ENCODE measurements at places on chromosomes 3 and 15.

DNA sequence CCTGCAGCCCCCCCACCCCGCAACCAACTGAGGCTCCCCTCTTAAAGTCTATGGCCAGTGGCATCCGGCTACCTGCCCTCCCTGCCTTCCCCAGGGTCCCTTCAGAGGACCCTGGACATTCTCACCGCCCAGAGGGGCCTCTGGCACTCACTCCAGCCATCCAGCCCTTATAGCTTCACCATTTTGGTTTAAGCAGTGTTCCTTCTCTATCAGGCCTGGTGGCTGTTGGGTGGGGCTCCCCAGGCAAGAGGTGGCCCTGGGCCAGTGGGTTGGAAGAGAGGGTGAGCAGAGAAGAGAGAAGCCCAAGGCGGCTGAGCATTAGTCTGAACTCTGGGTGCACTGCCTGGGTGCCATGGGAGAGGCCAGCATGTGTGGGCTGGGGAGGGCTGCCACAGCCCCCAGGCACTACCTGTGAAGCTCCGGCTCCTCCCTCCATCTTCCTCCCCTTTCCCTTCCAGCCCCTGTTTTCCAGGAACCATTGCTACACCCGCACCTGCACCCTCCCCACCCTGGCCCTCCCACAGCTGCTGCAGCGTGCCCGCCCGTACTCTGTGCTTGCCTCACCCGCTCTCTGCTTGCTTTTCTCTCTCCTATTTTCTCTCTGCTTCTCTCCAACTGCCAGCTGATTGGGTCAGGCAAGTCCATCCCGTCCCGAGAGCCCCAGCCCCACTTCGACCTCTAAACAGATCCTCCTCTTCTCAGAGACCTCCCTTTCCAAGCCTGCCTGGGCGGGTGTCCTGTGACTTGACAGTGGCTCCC is 168.2 kb downstream of the TBC1D2B start:
- no peak for DNase-seq

DNA sequence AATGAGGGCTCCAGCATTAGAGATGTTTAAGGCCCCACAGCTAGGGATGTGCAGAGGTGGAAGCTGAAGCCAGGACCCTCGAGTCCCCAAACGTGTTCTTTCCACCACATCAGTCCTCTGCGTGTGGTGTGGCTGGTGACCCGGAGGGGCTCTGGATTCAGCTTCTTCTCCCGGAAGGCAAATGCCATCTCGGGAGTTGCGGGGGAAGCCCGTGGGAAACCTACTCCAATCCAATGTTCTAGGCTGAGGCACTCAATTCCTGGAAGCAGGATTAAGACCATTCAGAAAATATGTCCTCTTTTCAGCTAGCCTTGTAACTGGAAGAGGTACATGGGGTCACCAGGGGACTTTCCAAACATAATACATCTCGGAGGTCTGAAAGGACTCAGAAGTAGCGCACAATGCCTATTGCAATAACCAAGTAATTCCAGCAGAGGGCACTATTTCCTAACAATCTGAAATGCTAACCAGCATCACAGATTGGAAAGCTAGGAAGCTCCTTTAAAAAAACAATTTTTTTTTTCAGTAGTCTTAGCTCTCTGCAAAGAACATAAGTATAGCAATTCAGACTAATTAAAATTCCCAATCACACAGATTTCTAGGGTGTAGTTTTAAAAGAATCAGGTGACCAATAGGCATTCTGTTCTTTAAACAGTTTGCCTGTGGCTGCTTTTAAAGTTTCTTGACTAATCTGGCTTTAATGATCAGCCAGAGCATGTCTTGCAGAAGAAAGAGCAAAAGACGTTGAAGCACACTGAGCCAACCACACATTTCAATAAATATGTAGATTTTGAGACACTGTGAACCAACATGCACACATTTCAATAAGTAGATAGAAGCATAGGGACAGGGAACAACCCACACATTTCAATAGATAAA is 36.1 kb downstream of the BNC1 start:
- peak; percentile 81 for DNase-seq

DNA sequence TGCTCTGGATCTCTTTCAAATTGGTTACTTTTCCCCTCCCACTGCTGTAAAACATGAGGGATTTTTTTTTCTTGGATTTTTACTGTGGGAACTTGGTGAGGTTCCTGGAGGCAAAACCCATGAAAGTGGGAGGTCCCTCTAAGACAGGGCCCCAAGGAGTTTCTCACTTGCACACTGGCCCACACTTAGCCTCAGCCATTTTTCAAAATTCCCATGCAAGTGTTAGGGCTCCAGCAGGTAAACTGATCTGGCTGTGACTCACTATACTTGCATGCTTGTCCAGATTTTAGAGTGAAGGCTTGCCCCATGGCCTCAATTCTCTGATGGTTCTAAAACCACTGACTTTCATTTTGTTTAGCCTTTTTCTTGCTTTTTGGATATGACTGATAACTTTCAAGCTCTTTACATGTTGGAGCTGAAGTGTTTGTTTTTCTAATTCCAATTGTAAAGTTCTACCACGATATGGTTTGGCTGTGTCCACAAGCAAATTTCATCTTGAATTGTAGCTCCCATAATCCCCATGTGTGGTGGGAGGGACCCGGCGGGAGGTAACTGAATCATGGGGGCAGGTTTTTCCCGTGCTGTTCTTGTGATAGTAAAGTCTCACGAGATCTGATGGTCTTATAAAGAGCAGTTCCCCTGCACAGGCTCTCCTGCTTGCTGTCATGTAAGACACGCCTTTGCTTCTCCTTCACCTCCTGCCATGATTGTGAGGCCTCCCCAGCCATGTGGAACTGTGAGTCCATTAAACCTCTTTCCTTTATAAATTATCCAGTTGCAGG is 37.7 kb downstream of the MCCC1 start:
- no peak for DNase-seq

GRCh38 chr15:70699890-70700289 is 63.5 kb downstream of the UACA start:
- DNase-seq, result no peak

DNA sequence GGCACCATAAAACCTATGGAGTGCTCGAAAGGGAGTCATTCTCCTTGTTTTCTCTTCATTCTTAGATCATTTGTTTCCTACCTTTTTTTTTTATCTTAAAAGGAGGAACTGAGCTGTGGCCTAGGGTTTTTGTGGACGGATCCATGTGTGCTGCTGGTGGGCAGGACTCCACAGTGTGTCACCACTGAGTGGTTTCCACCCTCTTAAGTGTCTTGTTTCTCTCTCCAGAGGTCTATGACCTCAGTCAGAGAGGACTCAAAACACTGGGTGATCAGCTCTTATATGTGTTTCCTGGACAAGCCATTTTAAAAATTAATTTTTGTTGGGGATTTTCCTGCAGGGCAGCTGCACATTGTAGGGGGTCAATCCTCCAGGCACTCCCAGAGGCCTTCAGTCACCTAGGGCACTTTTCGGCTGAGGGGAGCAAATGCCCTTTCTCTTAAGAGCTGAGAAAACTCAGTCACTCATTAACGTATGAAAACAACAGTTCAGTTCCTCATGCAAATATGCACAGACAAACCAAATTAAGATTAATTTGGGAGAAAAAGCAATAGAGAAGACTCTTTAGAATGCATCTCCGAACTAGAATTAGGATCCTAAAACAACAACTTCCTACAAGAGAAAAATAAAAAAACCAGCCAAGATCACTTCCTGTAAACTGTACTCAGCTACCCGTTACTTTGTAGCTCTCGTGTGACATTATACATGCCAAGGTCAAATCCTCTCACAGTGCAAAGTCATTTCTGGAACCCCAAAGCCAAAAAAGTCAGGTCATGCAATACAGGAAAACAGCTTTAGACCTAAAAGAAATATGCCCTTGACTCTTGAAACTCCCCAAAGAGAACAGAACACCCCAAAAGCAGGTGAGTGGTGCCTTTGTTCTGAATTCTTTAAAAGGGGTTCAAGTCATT is 27.6 kb upstream of the FAM3D start:
- peak; percentile 19 for DNase-seq
